ENCODE measurements at places on chromosomes 2 and 18. TPM values are rescaled to one million over a fixed set of nuclear protein-coding genes. Genes with fewer than 3 reads are reported as not detected.

GRCh38 chr2:24704692-24705091 is 88.5 kb downstream of the PTRHD1 start:
- H3K4me3 ChIP-seq = no peak overlapping the region
- peaks cover 8% of the 10 kb centered on the region for H3K36me3 ChIP-seq
- H3K27ac ChIP-seq = no peak overlapping the region
- no peak for DNase-seq

The MTIF2 gene
- 22.7 TPM for total RNA-seq

DNA sequence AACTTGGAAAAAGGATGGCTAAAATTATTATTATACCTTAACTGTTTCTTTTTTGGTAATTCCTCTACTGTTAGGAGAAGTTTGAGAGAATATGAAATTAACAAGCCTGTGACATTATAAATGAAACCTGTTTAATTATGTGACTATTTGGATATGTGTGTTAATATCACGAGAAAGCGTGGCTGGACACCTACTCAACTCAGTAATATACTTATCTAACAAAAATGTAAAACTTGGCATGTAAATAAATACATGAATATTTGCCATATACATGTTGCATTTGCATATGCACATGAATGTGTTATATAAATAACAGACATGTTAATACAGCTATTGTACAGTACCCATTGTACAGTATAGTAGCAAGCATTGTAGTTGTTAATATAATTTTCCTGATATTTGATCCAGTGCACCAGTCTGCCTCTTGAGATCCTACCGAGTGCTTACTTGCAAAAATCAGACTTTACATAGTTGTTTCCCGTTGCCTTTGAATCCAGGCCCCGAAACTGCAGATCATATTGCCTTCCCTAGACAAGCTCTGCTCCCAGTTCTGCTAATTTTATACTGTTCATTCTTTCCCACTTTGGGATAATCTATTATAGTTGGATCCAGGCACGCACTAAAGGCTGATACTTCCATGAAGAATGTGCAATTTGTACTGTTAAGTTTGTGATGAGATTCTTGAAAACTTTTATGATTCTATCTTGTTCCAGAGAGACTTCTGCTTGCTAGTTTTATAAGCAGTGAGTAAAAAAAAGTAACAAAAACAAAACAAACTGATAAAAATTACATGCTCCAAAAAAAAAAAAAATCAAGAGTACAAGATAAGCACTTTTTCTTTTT is 395.6 kb downstream of the ARHGAP15 start:
- no peak overlapping the region for H3K27ac ChIP-seq
- no peaks in the 10 kb centered on the region for H3K27me3 ChIP-seq
- no peak overlapping the region for H3K4me3 ChIP-seq
- H3K36me3 ChIP-seq = no peaks in the 10 kb centered on the region
- H3K4me1 ChIP-seq = peaks cover 17% of the 10 kb centered on the region
- no peak for DNase-seq

DNA sequence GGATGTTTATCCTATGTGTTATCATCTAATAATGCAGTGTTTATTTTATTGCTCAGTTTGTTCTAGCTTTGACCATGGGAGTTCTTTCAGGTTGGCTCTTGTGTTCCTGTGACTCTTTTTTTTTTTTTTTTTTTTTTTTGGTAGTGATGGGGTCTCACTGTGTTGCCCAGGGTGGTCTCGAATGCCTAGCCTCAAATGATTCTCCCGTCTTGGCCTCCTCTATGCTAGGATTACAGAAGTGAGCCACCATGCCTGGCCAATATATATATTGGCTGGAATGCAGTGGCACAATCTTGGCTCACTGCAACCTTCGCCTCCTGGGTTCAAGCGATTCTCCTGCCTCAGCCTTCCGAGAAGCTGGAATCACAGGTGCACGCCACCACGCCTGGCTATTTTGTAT is 18.9 kb upstream of the NFU1 start:
- H3K4me1 ChIP-seq = peaks cover 14% of the 10 kb centered on the region
- no peak overlapping the region for H3K4me3 ChIP-seq
- H3K36me3 ChIP-seq = no peaks in the 10 kb centered on the region
- peaks cover 27% of the 10 kb centered on the region for H3K27me3 ChIP-seq
- no peak for DNase-seq

The GYPC gene
- 29.5 TPM for total RNA-seq

GRCh38 chr18:64747803-64748202 is 598.9 kb upstream of the LINC00305 start:
- peaks cover 1% of the 10 kb centered on the region for H3K4me1 ChIP-seq
- H3K27me3 ChIP-seq = no peaks in the 10 kb centered on the region
- DNase-seq = no peak
- no peak overlapping the region for H3K4me3 ChIP-seq

GRCh38 chr2:79757526-79757925 is 244.7 kb downstream of the CTNNA2 start:
- no peaks in the 10 kb centered on the region for H3K4me1 ChIP-seq
- no peak overlapping the region for H3K27ac ChIP-seq
- H3K36me3 ChIP-seq = no peaks in the 10 kb centered on the region
- H3K4me3 ChIP-seq = no peak overlapping the region
- H3K27me3 ChIP-seq = peaks cover 64% of the 10 kb centered on the region
- DNase-seq = no peak

The OBSL1 gene
- 198 TPM for total RNA-seq

DNA sequence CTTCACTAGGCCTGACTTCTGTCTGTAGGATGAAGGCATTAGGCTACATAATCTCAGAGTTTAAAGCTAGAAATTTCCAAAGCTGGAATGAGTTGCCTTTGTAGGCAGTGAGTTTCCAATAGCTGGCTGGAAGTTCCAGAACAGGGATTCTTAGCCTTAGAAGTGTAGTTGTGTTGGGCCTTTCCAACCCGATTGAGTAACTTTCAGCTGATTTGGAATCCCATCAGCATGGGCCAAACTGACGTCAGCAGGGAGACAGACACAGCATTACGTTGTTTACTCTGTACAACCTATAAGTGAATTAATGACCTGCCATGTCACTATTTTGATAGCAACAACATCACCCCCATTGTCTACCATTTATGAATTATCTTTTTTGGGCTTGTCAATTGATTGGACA is 56.9 kb downstream of the SETBP1 start:
- H3K27me3 ChIP-seq = no peaks in the 10 kb centered on the region
- DNase-seq = no peak
- H3K4me1 ChIP-seq = peaks cover 12% of the 10 kb centered on the region
- H3K27ac ChIP-seq = no peak overlapping the region

The NEU4 gene
- total RNA-seq = 1.3 TPM

GRCh38 chr2:202491514-202491913 is 115.4 kb downstream of the BMPR2 start:
- H3K27me3 ChIP-seq = no peaks in the 10 kb centered on the region
- no peak for DNase-seq
- no peak overlapping the region for H3K4me3 ChIP-seq
- H3K36me3 ChIP-seq = peaks cover 2% of the 10 kb centered on the region
- H3K4me1 ChIP-seq = peaks cover 17% of the 10 kb centered on the region

- H3K27ac ChIP-seq = no peak overlapping the region
- no peaks in the 10 kb centered on the region for H3K36me3 ChIP-seq
- no peak overlapping the region for H3K4me3 ChIP-seq
- H3K4me1 ChIP-seq = no peaks in the 10 kb centered on the region
Observed at GRCh38 chr18:36752929-36753865, 75.6 kb downstream of the TPGS2 start.

The GLI2 gene
- total RNA-seq = 2.3 TPM

Data from progenitor cell of endocrine pancreas (in vitro differentiated cells).